ENCODE measurements at places on chromosomes 7 and 10. TPM values are rescaled to one million over a fixed set of nuclear protein-coding genes. Genes with fewer than 3 reads are reported as not detected.

Gene CALHM3
- total RNA-seq = not detected

DNA sequence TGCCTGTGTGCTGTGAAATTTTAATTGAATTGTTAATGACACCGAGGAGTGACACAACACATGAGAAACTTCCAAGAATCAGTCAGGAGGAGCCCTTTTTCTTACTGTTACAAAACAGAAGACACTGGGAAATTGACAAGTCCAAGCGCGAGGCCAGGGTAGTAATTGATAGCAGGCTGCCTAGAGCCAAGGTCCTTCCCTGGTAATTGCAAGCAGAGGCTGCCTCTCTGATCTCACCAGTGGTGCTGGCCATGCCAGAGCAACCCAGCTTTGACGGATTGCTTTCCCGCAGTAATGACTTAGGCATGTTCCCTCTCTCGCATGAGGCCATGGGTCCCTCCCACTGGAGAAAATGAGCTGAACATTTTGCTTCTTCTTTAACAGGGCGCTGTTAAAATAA is 111.5 kb downstream of the LRMDA start:
- H3K4me1 ChIP-seq = no peaks in the 10 kb centered on the region
- H3K4me3 ChIP-seq = no peak overlapping the region
- no peak for DNase-seq
- H3K36me3 ChIP-seq = no peaks in the 10 kb centered on the region
- no peak overlapping the region for H3K27ac ChIP-seq
- H3K27me3 ChIP-seq = no peaks in the 10 kb centered on the region

GRCh38 chr7:97342512-97342911 is 225.0 kb downstream of the SDHAF3 start:
- no peak for DNase-seq
- no peak overlapping the region for H3K4me3 ChIP-seq
- H3K27ac ChIP-seq = no peak overlapping the region
- no peaks in the 10 kb centered on the region for H3K4me1 ChIP-seq
- no peaks in the 10 kb centered on the region for H3K36me3 ChIP-seq

DNA sequence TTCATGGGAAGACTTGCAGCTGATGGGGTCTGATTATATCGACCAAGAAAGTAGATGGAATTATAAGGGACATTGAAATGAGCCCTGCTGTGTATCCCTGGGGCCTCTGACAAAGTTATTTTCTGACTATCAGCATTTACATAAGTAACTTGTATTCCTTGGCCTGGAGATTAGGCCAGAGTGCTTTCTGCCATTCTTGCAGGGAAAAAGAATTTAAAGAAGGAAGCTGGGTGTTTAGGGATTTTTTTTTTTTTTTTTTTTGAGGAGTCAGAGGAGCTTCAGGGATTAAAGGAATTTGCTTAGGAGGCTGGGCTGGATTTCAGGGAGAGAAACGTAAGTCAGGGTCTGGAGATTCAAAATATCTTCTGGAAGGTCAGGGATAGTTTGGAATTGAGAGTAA is 4.6 kb downstream of the SPAM1 start:
- no peak for DNase-seq
- no peak overlapping the region for H3K4me3 ChIP-seq
- H3K4me1 ChIP-seq = no peaks in the 10 kb centered on the region
- no peaks in the 10 kb centered on the region for H3K27me3 ChIP-seq
- H3K27ac ChIP-seq = no peak overlapping the region
